Activated naive CD4-positive, alpha-beta T cell treated with Interleukin-2 at 50 U/mL for 16 hours (primary cell): ENCODE measurements at places on chromosomes 3 and 15.

DNA sequence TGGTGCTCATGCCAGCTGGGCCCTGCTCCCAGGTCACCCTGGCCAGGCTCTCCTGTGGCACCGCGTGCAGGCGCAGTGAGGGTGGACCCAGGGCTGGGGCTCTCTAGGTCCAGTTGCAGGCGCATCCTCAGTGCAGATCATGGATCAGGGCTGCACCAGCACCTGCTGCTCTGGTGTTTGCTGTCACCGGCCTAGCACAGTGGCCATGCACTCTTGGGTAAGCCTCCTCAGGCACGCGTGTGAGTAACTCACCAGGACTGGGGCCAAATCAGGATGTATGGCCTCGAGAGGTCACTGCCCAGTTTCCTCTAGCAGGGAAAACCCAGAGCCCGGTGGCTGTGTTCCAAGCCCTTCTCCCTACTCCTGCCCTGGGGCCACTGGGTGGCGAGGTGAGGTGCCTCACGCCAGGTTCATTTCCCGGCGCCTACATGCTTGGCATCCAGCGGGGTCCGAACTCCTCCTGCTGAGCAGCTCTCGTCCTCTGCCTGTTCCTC lies 45.5 kb upstream of the SLC41A3 start:
- DNase-seq, result no peak

DNA sequence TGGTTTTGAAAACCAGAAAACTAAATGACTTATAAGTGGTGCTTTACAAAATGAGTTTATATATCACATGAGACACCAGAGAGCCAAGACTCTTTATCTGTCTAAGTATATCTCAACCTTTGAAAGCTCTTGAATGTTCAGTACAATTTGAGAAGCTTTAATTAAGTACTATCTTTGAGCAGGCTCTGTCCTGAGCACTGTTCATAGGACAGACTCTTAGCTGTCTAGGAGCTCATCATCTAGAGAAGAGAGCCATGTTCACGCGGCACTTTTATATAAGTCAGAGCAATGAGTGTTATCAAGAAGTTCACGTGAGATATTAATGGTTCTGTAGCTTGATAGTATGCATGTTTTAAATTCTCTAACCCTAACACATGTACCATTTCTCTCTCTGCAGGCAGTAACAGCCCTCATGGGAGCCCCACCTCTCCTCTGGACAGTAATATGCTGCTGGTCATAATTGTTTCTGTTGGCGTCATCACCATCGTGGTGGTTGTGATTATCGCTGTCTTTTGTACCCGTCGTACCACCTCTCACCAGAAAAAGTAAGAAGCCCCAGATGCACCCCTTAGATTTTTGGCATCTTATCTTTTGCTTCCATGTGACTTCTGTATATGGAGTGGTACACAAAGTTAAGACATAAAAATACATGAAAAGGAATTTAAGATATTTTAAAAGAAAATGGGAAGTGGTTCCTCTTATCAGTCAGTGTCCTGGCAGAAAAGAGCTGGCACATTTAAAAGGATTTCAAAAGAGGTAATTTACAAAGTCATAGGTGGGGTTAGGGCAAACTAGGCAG lies 86.0 kb downstream of the HCN4 start:
- no peak for DNase-seq

DNA sequence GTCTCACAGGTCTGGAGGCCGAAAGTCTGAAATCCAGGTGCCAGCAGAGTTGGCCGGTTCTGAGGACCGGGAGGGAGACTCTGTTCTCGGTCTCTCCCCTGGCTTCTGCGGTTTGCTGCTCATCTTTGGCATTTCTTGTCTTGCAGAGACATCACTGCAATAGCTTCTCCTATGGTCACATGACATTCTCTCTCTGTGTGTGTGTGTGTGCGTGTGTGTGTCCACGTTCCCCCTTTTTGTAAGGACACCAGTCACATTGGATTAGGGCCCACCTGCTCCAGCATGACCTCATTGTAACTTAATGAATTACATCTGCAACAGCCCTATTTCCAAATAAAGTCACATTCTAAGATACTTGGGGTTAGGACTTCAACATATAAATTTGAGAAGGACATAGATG lies 12.4 kb upstream of the ATP10A start:
- DNase-seq, result no peak

- no peak for DNase-seq
Observed at GRCh38 chr3:196227121-196227561, 10.8 kb downstream of the SLC51A start.

GRCh38 chr15:58682234-58682633 lies 67.3 kb downstream of the ADAM10 start:
- no peak for DNase-seq

DNA sequence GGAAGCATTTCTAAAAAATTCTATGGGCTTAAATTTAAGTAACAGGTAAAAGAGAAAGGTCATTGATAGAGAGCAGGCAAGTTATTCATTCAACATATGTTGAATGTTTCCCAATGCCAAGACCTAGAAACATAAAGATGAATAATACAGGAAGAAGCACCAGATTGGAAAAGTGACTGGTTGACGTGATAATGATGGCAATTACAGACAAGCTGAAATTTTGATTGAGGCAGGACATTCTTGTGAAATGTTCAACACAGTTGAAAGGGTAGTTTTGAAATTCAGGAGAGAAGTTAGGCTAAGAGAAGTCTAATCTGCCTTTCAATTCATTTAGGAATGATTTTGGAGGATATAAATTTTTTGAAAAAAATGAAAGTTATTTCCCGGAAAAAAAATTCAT lies 536.3 kb upstream of the NAALADL2 start:
- no peak for DNase-seq

- DNase-seq, result no peak
Observed at GRCh38 chr15:47409600-47409999, 307.7 kb upstream of the SEMA6D start.

GRCh38 chr3:29128001-29128400 lies 152.9 kb upstream of the RBMS3 start:
- DNase-seq, result no peak

- DNase-seq, result no peak
Observed at GRCh38 chr3:101950510-101950909, 101.2 kb downstream of the NFKBIZ start.

- DNase-seq, result no peak
Observed at GRCh38 chr15:90449206-90449735, 61.2 kb downstream of the IQGAP1 start.

GRCh38 chr15:69156736-69157381 lies 3.6 kb upstream of the GLCE start:
- DNase-seq, result no peak

GRCh38 chr15:57296473-57297162 lies 79.7 kb upstream of the CGNL1 start:
- DNase-seq, result no peak

- no peak for DNase-seq
Observed at GRCh38 chr3:114587986-114588385, 294.2 kb downstream of the TIGIT start.

- DNase-seq, result no peak
Observed at GRCh38 chr15:91627473-91628278, 225.8 kb upstream of the SLCO3A1 start.

DNA sequence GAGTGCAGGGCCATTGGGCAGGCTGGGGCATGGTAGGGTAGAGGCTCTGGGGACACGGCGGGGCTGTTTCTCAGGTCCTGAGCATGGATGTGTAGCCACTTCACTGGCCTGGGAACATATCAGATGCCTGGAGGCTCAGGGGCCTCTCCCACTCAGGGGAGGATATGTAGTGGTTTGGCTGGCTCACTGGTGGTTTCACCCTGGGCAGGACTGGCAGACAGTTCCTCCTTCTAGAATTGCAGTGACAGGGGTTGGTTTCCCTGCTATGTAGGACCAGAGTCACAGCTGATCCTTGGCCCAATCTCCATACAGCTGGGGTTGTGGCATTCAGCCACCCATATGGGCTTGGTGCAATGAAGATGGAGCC lies 4.8 kb upstream of the ARHGAP31 start:
- no peak for DNase-seq

GRCh38 chr3:47440131-47440530 lies 35.6 kb downstream of the SCAP start:
- no peak for DNase-seq

DNA sequence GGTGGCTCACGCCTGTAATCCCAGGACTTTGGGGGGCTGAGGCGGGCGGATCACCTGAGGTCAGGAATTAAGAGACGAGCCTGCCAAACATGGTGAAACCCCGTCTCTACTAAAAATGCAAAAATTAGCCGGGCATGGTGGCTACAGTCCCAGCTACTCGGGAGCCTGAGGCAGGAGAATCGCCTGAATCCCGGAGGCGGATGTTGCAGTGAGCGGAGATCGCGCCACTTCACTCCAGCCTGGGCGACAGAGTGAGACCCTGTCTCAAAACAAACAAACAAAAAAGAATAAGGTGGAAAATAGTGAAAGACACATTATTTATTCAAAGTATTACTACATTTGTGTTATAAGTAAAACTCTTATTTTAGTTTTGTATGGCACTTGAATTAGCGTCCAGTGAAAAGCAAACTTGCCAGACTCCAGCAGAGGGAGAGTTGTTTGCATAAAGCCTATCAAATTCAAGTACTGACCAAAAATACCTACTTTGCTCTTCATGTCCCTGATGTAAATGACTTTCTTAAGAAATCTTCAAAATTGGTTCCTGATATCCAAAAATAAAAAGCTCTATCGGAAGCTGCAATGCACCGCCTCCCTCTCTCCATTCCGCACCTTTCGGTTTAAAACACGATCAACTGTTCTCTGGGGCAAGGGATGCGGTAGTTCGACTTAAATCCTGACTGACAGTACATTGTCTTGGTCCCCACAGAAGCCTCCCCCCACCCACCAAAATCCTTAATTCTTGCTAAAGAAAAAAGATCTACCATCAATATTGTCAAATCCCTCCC lies 1.2 kb downstream of the TRPM7 start:
- no peak for DNase-seq

DNA sequence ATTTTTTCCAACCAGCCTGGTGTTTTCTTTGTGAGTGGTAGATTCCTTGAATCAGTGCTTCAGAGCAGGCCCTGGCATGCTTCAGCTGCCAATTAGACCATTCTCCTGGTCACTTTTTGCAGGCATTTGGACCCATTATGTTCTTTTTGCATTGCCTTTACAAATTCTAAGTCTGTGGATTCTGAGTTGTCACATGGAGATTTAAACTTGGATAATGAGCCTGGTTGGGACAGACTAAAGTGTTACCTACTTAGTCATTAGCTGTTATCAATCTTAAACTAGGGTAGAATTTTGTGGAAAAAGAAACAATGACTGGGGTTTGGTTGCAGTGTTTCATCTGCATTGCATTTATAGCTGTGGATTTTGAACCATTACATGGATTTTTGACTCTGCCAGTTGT lies 40.6 kb downstream of the ARHGEF26 start:
- no peak for DNase-seq

DNA sequence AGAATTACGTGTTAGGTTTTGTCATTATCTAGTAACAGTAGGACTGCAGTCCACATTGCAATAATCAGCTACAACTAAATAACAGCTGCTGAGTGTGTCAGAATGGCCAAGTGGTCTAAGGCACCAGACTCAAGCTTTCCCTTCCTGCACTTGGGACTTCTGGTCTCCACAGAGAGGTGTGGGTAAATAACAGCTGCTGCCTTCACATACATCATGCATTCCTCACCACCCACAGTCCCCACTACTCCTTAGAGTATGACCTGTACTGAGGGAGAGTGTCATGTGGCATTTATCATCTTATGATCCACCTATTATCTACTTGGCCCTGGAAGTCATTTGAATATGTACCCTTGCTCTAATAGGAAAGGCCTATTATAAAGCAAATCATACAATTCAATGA lies 22.2 kb upstream of the ZMAT3 start:
- DNase-seq, result no peak

- peak; percentile 78 for DNase-seq
Observed at GRCh38 chr3:195906865-195907683, 1.3 kb downstream of the TNK2 start.
